Activated CD8-positive, alpha-beta memory T cell treated with anti-CD3 and anti-CD28 coated beads, Interleukin-2, amount 50 U/mL, for 4 hours (primary cell): ENCODE measurements at places on chromosomes 3 and 15.
A peak's percentile ranks its signal among the peaks of the same experiment; 100 is the strongest.

GRCh38 chr3:53193466-53194209 lies 32.6 kb downstream of the PRKCD start:
- no peak for DNase-seq

DNA sequence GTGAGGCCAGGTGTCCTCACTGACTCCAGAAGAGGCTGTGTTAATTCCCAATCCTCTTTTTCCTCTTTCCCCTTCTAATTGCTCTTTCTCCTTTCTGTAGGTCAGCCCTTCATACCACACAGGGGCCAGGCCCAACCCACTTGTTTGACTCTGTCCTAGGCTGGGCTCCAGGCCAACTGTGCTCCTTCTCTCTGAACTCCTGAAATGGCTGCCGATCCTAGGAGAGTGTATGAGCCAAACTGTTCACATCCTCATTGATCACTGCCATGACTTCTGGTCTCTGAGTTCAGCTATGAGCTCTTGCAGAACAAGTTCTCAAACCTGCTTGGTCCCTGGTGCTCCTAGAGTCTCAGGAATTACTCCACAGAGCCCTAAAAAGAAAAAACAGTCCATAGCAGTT lies 145.1 kb downstream of the VGLL4 start:
- DNase-seq: no peak

DNA sequence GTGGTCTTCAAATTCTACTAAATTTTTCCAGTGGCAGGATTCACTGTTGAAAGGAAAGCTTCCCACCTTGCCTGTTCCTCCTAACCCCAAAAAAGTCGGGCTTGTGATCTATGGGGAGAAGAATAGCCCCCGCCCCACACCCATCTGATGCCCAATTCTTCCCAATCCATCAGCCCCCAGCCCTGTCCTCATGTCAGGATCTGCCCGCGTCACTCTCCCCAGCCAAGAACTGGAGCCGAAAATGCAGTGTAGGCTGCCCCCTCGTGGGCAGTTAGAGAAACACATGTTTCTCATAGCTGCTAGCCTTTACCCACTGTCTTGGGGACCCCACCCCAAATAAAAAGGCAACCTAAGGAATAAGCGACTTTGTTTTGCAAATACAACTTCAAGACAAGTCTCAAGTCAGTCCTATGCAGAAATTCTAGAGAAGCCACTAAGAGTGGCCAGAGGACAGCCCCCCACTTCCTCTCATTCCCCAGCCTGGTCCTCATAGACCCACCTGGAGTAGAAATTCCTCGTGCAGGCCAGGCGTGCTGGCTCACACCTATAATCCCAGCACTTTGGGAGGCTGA lies 13.0 kb upstream of the CSK start:
- peak; percentile 64 for DNase-seq

DNA sequence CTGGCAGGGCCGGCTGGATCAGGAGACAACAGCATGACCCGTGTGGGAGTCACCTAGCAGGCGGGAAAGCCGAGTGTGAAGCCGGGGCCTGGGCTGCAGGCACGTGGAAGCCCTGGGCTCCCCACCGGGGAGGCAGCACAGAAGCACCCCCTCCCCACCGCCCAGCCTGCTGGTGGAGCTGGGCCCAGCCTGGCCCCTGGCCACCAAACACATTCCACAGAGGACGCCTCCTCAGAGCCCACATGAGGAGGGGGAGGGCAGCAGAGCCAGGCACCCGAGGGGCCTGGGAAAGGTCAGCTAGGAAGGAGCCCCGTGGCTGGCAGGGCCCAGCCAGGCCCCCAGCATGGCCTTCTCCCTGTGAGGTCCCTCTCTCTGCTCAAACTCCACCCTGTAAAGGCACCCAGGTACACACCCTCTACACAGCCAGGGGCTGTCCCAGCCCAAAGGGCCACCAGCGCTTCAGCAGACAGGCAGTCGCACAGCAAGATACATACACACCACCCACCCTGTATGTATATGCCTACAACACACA lies 4.5 kb downstream of the PLXNB1 start:
- no peak for DNase-seq
